Activated T-helper 9 cell treated with anti-CD3 and anti-CD28 coated beads, Interleukin-2, amount 50 U/mL, for 16 hours (primary cell): ENCODE measurements at places on chromosomes 1 and 21.

DNA sequence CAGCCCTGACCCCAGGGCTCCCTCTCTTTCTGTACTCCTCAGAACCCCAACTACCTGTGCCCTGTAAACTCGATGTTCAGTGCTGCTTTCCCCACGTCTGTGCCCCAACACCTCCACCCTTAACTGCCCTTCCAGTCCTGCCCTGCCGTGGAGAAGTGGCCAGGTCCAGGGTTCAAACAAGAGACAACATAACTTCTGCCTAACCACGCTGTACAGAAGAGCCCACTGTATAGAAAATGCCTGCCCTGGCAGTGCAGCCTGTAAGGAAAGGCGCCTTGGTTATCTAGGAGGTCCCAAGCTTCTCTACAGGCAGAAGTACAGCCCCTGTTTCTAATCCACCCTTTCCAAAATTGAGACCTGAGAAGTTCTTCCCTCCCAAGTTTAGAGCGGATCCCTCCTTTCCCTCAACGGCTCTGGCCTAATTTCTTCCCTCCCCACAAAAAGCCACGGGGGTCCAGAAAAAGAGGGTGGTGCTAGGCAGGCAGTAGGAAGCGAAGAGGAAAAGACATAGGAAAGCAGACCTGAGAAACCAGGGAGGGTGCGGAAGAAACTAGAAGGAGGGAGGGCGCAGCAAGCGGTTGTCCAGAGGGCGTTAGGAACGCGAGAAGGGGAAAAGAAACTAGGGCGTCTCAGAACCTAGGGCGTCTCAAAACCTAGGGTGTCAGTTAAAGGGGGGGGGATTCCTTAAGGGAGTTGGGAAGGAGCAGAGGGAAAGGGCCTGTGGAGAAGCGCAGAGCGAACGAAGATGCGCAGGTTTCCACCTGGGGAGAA, 3.2 kb downstream of the DMRTA2 start:
- DNase-seq: no peak

- no peak for DNase-seq
Observed at GRCh38 chr1:14794136-14794768, 195.8 kb downstream of the KAZN start.

- no peak for DNase-seq
Observed at GRCh38 chr1:59282951-59283350, 13.9 kb upstream of the FGGY start.

DNA sequence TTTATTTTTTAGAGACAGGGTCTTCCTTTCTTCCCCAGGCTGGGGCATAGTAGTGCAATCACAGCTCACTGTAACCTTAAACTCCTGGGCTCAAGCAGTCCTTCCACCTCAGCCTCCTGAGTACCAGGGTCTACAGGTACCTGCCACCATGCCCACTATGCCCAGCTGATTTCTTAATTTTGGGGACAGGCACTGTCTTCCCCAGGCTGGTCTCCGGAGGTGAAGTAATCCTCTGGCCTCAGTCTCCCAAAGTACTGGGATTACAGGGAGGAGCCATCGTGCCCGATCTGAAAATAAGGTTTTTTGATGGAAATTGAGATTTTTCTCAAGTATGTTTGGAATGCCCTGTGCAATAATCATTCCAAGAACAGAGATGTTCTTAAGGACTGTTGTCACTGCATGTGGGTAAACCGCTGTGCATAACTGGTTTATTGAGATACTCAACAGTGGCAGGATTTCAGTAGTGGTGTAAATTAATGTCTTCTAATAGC, 934 bp upstream of the MSH4 start:
- DNase-seq: no peak

DNA sequence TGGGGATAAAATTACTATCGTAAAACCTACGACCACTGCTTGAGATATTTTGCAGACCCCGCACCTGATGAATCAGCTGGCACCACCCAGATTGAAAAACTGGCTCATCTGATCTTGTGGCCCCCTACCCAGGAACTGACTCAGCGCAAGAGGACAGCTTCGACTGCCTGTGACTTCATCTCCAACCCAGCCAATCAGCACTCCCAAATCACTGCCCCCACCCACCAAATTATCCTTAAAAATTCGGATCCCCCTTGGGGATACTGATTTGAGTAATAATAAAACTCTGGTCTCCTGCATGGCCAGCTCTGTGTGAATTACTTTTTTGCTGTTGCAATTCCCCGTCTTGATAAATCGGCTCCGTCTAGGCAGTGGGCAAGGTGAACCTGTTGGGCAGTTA, 81.4 kb downstream of the EDEM3 start:
- no peak for DNase-seq

- DNase-seq: no peak
Observed at GRCh38 chr1:164369698-164370365, 189.2 kb upstream of the PBX1 start.

- no peak for DNase-seq
Observed at GRCh38 chr1:32184650-32185049, 5.2 kb downstream of the TXLNA start.

DNA sequence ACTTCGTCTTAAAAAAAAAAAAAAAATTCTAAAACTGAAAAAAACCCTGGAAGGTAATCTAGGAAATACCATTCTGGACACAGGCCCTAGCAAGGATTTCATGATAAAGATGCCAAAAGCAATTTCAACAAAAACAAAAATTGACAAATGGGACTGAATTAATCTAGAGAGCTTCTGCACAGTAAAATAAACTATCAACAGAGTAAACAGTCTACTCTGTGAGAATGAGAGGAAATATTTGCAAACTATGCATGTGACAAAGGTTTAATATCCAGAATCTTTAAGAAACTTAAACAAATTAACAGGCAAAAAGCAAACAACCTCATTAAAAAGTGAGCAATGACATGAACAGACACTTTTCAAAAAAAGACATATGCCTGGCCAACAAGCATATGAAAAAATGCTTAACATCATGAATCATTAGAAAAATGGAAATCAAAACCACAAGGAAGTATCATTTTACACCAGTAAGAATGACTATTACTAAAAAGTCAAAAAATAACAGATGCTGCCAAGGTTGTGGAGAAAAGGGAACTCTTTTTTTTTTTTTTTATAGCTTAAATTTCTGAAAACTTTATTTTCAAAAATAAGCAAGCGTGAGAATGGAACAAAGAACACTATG, 29.4 kb upstream of the RNPC3 start:
- DNase-seq: no peak

DNA sequence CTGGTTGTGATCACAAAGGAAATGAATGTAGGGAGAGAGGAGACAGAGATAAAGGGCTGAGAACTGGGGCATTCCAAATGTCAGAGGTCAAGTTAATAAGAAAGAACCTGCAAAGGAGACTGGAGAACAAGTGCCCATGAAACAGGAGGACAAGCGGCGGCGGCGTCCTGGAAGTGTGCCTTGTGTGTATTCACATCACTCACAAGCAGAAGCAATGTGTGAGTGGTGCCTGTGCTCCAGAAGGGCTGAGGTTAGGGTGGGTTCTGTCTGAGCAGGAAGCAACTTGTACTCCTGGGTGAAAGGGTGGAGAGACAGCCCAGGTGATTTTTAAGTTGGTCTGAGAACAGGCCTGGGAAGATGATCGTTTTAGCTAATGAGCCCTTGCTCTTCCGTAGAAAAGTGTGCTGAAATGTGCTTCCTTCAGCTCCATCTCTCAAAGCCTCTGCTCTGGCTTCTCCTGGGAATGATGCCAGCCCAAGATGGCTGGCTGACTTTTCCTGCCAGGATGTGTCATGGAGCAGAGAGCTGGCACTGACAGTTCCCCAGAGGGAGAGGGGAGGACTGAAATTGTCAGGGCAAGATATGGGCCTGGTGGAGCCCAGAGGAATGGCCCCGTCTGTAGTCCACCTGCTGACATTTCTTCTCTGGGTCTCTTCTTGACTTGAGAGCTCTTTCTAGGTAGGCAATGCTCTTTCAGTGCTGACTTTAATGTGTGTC, 25.1 kb upstream of the PLEKHA6 start:
- DNase-seq: no peak

DNA sequence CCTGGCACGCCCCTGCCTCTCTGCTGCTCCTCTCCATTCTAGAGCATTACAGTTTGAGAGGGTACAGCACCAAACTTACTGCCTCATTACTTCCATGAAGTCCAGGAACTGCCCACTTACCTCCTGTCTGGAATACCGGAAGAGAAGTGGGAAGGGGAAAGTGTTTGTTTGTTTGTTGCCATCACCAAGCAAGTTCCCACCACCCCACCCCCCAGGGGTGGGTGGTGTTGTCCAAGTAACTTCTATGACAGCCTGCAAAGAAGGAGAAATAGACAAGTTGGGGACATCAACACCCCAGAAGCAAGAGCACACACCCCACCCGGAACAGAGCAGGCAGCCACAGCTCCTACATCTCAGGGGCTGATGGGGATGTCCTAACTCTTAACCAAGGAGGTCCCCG, 18.0 kb downstream of the OPTC start:
- no peak for DNase-seq

DNA sequence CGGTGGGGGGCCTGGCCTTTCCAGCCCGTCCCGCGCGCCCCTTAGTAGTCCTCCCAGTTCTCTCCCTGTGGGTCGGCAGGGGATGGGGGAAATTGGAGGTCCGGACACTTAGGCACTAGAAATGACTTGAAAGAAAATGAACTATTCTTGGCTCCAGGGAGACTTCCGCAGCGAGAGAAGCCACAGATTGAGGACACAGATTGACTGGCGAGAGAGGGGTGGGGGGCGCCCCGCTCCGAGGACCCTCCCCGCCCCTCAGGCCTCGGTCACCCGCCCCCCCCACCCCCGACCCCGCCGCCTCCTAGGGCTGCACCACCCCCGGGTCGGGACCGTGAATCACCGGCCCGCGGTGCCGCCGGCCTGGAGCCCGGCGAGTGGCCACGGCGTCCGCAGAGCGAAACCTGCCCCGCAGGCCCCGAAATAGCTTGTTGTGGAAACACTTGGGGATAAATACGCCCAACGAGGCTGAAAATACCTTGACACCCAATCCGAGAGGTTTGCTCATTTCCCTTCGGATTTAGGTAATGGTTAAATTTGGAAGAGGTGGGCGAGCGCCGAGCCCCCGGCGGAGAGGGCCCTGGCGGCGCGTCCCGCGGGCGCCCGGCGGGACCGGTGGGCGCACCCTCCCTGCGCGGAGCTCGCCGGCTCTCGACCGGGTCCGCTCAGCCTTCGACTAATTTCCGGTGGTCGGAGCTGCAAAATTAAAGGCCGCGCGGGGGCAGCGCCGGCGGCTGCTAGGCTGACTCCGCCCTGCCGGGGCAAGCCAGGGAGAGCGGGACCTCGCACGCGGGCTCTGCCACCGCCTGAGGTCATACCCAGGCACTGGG, at the start of gene GFI1:
GFI1 (minus strand) TSS at position 675 of the 827 bp plus-strand sequence. CDS start 3,438 bp downstream, outside the sequence.
- DNase-seq: peak; percentile 67

GRCh38 chr1:91161166-91161565, 139.3 kb upstream of the ZNF644 start:
- no peak for DNase-seq

DNA sequence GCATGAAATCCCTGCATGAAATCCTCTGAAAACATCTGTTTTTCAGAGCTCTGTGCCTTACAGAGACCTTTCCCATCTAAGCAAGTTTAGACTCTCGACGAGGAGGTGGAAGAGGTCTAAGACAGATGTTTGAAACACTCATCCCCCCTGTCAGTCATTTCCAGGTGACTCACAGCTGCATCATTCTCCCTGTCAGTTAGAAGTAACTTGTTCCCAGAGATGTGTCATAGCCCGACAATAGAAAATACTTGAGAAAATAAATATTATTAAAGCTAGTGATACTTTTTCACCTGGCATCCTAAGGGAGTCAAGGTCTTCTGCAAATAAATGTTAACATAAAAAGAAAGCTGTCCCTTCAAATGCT, 41.6 kb upstream of the SEC16B start:
- no peak for DNase-seq

DNA sequence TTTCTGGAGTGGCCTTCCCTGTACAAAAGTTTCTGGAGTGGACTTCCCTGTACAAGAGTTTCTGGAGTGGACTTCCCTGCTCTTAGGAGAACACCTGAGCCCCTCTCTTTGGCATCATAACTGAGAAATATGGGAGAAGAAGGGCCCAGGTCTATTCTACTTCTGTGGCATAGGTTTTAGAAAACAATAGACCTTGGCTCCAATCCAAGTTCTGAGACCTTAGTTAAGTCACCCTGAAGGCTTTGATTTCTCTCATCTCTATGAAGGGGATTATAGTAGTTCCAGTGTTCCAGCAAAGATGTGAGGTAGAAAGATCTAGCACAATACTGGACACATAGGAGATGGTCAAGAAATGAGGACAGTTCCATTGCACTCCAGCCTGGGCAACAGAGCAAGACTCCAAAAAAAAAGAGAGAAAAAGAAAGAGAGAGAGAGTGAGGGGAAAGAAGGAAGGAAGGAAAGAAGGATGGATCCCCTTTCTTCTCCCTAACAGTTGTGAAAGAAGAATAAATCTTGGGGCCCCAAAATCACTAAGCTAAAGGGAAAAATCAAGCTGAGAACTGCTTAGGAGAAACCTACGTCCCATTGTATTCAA, 13.3 kb upstream of the EIF4G3 start:
- no peak for DNase-seq

DNA sequence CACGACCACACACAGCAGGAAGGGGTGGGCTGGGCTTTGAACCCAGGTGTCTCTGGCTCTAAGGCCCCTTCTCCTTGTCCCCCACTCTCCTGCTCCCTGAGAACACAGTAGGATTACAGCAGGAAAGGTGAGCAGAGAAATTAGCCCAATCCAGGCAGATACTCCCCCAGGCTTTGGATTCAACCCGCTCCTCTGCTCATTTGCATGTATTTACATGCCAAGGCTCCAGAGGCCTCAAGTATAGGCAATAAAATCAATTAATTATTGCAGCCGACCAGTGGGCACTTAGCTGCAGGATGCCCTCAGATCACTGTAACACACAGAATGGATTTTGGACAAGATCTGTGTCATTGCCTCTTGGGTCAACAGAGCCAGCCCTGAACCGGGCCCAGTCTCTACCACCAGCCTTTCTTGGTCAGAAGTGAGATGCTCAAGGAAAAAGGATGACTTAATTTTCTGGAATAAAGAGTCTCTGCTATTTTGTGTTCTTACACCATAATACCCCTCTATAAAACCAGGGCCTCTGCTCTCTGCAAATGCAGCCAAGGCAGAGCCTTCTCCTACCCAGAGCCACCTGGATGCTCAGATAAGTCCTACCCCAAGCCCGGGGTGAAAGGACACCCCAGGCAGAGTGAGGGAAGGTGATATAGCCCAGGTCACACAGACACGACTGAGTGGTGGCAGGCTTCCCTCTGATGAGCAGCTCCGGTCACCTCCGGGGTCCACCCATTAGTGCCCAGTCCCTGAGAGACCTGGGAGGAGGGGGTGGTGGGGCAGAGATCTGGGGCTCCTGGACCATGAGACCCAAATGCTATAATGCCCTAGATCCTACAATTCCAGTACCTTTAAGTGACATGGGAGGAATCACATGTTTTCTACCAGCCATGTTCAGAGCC, 28.9 kb downstream of the MATN1 start:
- no peak for DNase-seq

DNA sequence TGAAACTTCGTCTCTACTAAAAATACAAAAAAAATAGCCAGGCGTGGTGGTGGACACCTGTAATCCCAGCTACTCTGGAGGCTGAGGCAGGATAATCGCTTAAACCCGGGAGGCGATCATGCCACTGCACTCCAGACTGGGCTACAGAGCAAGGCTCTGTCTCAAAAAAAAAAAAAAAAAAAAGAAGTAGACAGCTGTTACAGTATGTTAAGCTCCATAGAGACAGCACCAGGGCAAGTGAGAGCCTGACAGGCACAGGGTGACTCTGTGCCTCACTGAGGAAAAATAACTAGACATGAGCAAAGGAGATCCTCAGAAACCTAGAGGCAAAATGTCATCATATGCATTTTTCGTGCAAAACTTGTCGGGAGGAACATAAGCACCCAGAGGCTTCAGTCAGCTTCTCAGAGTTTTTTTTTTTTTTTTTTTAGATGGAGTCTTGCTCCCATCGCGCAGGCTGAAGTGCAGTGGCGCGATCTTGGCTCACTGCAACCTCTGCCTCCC, 9.0 kb upstream of the PRDX1 start:
- DNase-seq: no peak

- no peak for DNase-seq
Observed at GRCh38 chr1:153057375-153057774, at the start of gene SPRR2A. SPRR2A (minus strand) TSS chr1:153057512; CDS start chr1:153056735, 777 bp downstream.
